ENCODE measurements at places on chromosomes 1 and 21. TPM values are rescaled to one million over a fixed set of nuclear protein-coding genes. Genes with fewer than 3 reads are reported as not detected.

DNA sequence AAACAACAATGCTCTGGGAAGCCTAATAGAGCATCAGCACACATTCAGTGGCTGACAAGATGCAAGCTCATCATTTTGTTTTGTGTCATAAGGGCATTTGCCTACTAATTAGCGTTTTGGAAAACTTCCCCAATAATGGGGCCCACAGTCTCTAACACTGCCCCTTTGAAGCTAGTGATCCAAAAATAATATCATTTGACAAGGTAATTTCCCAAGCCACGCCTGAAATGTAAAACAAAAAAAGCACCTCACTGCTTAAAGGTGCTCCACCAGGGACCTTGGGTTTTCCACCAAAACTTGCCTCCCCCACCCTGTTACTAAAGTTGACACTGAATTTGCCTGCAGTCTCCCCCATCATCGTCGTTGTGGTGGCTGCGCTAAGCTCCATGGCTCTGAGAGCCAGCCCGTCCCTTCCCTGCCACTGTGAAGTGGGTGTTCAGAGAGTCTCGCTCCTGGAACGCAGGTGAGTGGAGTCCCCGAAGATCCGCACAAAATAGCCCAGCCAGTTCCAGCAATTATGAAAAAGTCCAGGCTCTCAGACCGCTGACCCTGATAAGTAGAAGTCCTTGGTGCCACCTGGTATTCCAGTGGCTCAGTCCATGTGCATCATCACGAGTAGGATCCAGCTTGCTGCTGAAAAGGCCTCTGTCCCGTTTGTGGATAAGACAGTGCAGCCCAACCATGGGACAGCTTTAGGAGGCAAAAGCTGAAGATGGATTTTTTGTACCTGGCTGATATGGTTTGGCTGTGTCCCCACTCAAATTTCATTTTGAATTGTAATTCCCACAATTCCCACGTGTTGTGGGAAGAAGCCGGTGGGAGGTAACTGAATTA lies 52.2 kb downstream of the RAB3GAP2 start:
- DNase-seq, result no peak
- H3K27ac ChIP-seq, result no peak overlapping the region
- peaks cover 5% of the 10 kb centered on the region for H3K4me1 ChIP-seq
- H3K36me3 ChIP-seq, result no peaks in the 10 kb centered on the region
- H3K4me3 ChIP-seq, result no peak overlapping the region

The TNFRSF18 gene
- total RNA-seq, result not detected

GRCh38 chr21:45485686-45486442 lies 56.4 kb downstream of the SLC19A1 start:
- no peaks in the 10 kb centered on the region for H3K27me3 ChIP-seq
- peaks cover 9% of the 10 kb centered on the region for H3K36me3 ChIP-seq
- no peak for DNase-seq
- no peak overlapping the region for H3K27ac ChIP-seq
- H3K4me1 ChIP-seq, result no peaks in the 10 kb centered on the region
- no peak overlapping the region for H3K4me3 ChIP-seq

The LRRC38 gene
- total RNA-seq, result not detected

DNA sequence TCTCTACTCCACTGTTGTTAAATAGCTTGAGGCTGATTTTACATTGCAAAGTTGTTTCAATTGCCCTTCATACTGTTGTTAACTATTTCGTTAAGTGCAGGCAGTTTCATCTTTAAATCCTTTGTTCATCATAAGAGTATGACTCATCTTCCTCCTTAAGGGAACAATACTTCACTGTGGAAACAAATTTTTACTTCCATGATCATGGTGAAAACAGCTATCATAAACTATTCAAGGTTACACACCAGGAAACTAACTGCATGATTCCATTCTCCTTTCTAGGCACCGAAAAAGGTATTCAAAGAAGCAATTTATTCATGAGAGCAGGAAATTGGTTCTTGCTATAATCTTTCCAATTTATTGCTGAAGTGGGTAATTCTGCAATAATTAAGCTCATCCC lies 593.2 kb downstream of the LRRIQ3 start:
- no peaks in the 10 kb centered on the region for H3K4me1 ChIP-seq
- H3K4me3 ChIP-seq, result no peak overlapping the region
- DNase-seq, result no peak

- no peak overlapping the region for H3K4me3 ChIP-seq
- H3K27me3 ChIP-seq, result no peaks in the 10 kb centered on the region
- H3K36me3 ChIP-seq, result peaks cover 8% of the 10 kb centered on the region
These were observed 118.2 kb downstream of the MAGI3 start for GRCh38 chr1:113508364-113509164.

- H3K4me3 ChIP-seq, result no peak overlapping the region
- H3K27me3 ChIP-seq, result peaks cover 17% of the 10 kb centered on the region
- DNase-seq, result no peak
- peaks cover 10% of the 10 kb centered on the region for H3K4me1 ChIP-seq
These were observed 28.8 kb upstream of the PTGFRN start for GRCh38 chr1:116880917-116881316.

DNA sequence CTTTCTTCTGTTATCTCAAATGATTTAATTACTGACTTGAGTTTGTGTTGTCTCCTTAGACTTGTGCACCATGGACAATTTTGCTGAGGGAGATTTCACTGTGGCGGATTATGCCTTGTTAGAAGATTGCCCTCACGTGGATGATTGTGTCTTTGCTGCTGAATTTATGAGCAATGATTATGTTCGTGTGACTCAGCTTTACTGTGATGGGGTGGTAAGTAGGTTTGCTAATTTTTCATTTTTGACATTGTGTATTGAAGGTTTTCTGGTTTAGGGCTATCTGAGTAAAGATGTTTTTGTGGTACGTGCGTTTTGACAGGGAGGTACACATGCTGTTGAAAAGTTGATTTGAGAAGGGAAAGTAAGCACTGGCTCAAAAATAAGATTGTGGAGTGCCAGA lies 14.1 kb downstream of the TTC3 start:
- peaks cover 7% of the 10 kb centered on the region for H3K36me3 ChIP-seq
- DNase-seq, result peak; percentile 54
- no peaks in the 10 kb centered on the region for H3K27me3 ChIP-seq
- H3K4me3 ChIP-seq, result no peak overlapping the region

- peaks cover 1% of the 10 kb centered on the region for H3K27me3 ChIP-seq
- H3K4me3 ChIP-seq, result no peak overlapping the region
- no peak overlapping the region for H3K27ac ChIP-seq
These were observed 137.8 kb downstream of the PLPP3 start for GRCh38 chr1:56441601-56442000.

GRCh38 chr1:244365809-244366208 lies 85.9 kb downstream of the ADSS2 start:
- H3K27me3 ChIP-seq, result peaks cover 1% of the 10 kb centered on the region
- H3K4me3 ChIP-seq, result no peak overlapping the region
- DNase-seq, result no peak
- peaks cover 9% of the 10 kb centered on the region for H3K36me3 ChIP-seq
- no peak overlapping the region for H3K27ac ChIP-seq
- peaks cover 15% of the 10 kb centered on the region for H3K4me1 ChIP-seq

DNA sequence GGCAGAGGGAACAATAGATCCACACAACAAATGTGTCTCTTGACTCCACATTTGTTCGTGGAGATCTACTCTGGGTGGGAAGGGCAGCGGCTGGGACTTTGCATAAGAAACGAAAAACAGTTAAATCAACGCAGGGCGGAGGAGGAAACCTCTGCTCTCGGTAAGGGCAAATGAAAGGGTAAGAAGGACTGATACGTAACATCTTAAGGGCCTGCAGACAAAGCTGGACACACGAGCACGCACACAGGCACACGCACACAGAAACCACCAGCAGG lies 57.3 kb downstream of the MRPL37 start:
- peaks cover 32% of the 10 kb centered on the region for H3K4me1 ChIP-seq
- no peaks in the 10 kb centered on the region for H3K36me3 ChIP-seq
- peaks cover 4% of the 10 kb centered on the region for H3K27me3 ChIP-seq
- H3K27ac ChIP-seq, result no peak overlapping the region

DNA sequence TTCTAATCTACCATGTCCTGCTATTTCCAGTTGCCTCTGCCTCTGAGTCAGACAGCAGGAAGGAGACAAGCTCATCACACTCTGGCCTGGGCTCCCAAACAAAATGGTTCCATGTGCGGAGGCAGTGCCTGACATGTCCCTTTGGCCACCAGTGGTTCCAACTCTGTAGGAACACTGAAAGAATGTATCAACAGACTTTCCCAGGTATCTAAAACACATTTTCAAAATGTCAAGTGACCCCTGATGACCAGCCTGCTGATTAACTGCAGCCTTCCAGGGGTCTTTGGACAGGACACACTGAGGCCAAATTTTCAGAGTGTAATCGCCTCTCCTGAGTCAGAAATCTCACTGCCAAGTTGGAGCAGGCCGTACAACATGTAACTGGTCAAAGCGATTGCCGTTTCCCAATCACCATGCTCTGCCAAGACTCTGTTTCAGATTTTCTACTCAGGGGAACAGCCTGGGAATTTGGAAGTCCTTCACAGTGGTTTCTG lies 172.7 kb downstream of the TPR start:
- DNase-seq, result no peak
- no peak overlapping the region for H3K4me3 ChIP-seq
- peak overlapping the region; percentile 20 for H3K27ac ChIP-seq
- H3K4me1 ChIP-seq, result peaks cover 50% of the 10 kb centered on the region
- H3K36me3 ChIP-seq, result 0 out of 2 replicates have a peak, but pooled peaks cover 5% of the 10 kb centered on the region
- no peaks in the 10 kb centered on the region for H3K27me3 ChIP-seq

Data from HFFc6 (cell line).